ENCODE measurements at places on chromosomes 2 and 18.

GRCh38 chr18:55244546-55244945 is 285.3 kb upstream of the CCDC68 start:
- DNase-seq: no peak

DNA sequence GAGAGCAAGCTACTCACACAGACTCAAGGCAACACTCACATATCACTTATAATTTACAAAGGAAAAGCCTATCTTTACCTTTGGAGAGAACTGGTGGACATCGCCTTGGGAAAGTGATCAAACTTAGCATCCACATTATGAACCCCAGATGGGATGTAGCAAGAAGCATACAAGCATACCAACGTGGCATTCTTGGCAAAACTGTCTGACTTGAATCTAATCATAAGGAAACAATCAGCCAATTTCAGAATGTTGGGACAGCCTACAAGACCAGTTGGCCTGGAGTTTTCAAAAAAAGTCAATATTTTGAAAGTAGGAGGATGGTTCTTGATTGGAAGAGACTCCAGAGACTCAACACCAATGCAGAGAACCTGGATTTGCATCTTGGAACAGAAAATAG is 79.1 kb upstream of the PMAIP1 start:
- DNase-seq: no peak

GRCh38 chr2:73908689-73909652 is 16.2 kb downstream of the ACTG2 start:
- no peak for DNase-seq

DNA sequence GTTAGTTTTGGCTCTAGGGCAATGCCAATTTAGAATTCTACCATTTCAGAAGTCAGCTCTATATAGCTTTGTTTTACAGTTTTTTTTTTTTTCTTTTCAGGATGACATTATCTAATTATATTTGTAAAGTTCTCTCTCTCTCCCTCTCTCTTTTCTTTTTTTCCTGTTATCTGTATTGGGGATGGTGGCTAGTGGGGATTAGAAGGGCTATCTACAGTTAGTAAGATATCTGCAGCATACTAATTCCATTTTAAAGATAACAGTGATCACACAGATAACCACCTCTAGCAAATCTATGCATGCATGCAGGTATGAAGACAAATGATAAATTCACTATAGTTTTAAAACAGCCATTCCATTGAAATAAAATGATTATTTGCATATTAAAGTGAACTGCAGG is 438.9 kb downstream of the ERBB4 start:
- DNase-seq: no peak

DNA sequence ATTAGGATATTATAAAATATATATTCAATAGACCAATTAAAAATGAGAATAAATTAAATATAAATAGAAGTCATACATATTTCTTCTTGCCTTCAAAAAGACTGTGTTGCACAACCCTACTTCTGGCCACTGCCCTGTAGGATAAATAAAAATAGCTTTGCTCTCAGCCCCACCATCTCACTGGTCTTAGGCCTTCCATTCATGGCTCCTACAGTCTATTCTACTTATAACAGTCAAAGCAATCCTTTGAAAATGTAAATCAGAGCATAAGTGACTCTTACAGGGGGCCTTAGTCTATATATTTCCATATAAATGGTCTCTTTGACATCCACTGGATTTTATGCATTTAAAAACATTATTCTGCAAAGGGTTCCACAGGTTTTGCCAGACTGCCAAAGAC is 72.9 kb downstream of the KLF7 start:
- no peak for DNase-seq

All from midbrain (tissue), 1 donor.